Thoracic aorta (tissue), 2 donors: ENCODE measurements at places on chromosomes 13 and 19.
A peak's percentile ranks its signal among the peaks of the same experiment; 100 is the strongest.

- H3K27ac ChIP-seq = no peak overlapping the region
- peaks cover 11% of the 10 kb centered on the region for H3K4me1 ChIP-seq
- H3K27me3 ChIP-seq = no peaks in the 10 kb centered on the region
- H3K4me3 ChIP-seq = no peak overlapping the region
These were observed 32.0 kb downstream of the USP12 start for GRCh38 chr13:27139565-27139964.

GRCh38 chr19:23914402-23915286 is at the start of gene ZNF726:
TSS of gene ZNF726 (plus strand) at chr19:23914886. CDS start at chr19:23914995, 109 bp downstream.
- peak within 1 kb of the TSS; percentile 82 for H3K4me3 ChIP-seq
- DNase-seq = peak; percentile 26
- no peaks in the 10 kb centered on the region for H3K27me3 ChIP-seq
- H3K27ac ChIP-seq = no peak within 1 kb of the TSS
- no peaks in the 10 kb centered on the region for H3K36me3 ChIP-seq

DNA sequence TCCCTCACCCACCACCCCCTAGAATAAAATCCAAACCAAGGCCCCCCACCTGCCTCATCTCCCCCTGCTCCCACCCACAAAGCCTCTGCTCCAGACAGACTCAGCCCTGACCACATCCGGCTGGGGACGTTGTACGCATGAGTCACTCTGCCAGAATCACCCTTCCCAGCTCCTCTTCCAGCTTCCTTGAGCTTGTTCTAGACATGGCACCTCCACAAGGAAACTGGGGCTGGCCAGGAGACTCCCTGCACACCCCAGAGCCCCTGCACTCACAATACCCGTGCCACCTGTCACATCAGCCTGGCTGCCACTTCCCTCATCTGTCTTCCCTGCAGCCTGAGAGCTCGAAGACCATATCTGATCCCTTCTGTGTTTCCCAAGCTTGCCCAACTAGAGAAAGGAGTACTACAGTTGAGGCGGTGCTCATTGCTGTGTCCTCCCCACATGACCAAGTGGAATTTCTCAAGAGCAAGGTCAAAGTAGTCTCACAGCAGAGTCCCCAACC is 9.7 kb downstream of the DEDD2 start:
- H3K27ac ChIP-seq = no peak overlapping the region
- no peaks in the 10 kb centered on the region for H3K4me1 ChIP-seq
- no peak for DNase-seq
- no peak overlapping the region for H3K4me3 ChIP-seq
- no peaks in the 10 kb centered on the region for H3K27me3 ChIP-seq

DNA sequence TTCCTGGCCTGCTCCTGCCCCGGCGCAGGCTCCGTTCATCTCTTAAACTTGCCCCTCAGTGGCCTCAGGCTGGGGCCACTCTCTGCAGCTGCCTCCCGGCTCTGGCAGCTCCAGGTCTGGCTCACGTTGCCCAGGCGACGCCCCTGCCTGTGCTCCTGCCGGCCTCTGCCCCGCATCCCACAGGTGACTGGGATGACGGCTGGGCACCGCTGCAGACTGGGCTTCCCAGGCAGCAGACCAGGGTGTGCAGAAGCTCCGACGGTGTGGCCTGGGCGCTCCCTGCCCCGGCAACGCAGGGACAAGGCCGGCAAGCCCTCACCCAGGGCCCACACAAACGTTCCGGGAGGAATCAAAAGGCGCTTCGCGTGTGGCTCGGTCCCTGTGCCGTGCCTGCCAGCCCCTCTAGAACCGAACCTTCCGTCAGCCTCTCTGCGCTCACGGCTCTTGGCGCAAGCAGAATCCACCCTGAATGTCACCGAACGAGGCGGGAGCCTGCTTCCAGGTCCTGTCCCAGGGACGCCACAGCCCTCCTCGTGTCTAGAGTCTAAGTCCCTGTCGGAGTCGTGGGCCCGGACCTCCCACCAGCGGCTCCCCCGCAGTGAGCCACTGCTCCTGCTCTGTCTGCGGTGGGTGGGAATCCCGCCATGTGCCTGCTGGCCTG is 64.8 kb downstream of the MLLT1 start:
- no peak overlapping the region for H3K27ac ChIP-seq
- no peaks in the 10 kb centered on the region for H3K27me3 ChIP-seq
- H3K36me3 ChIP-seq = peaks cover 26% of the 10 kb centered on the region
- H3K4me1 ChIP-seq = peaks cover 18% of the 10 kb centered on the region
- no peak for DNase-seq
